ENCODE measurements at places on chromosomes 7 and 10. TPM values are rescaled to one million over a fixed set of nuclear protein-coding genes. Genes with fewer than 3 reads are reported as not detected.

GRCh38 chr7:140045697-140046096 lies 17.1 kb downstream of the PARP12 start:
- H3K36me3 ChIP-seq: no peaks in the 10 kb centered on the region
- peaks cover 7% of the 10 kb centered on the region for H3K4me1 ChIP-seq
- H3K27ac ChIP-seq: no peak overlapping the region
- DNase-seq: peak; percentile 19
- no peak overlapping the region for H3K4me3 ChIP-seq

Gene URGCP
- 46.5 TPM for total RNA-seq

Gene AKR1B15
- total RNA-seq: not detected

DNA sequence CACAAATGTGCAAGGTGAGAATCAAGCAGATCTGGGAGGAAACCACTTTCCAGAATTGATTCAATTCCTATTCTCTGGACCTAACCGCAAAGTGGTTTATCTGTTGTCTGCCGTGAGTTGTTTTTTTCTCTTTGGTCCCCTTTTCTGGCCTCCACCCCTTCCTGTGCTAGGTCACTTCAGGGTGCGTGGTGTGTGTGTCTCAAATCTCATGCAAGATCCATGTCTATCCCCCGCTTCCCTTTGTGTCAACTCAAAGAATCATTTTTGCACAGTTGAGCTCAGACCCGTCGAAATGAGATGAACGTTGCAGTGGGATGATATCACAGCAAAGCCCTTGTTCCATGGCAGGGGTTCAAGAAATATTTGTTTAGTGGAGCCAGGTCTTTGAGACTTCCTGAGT lies 184.5 kb downstream of the GATA3 start:
- no peak overlapping the region for H3K27ac ChIP-seq
- H3K27me3 ChIP-seq: no peaks in the 10 kb centered on the region
- no peaks in the 10 kb centered on the region for H3K36me3 ChIP-seq
- DNase-seq: no peak
- no peaks in the 10 kb centered on the region for H3K4me1 ChIP-seq

DNA sequence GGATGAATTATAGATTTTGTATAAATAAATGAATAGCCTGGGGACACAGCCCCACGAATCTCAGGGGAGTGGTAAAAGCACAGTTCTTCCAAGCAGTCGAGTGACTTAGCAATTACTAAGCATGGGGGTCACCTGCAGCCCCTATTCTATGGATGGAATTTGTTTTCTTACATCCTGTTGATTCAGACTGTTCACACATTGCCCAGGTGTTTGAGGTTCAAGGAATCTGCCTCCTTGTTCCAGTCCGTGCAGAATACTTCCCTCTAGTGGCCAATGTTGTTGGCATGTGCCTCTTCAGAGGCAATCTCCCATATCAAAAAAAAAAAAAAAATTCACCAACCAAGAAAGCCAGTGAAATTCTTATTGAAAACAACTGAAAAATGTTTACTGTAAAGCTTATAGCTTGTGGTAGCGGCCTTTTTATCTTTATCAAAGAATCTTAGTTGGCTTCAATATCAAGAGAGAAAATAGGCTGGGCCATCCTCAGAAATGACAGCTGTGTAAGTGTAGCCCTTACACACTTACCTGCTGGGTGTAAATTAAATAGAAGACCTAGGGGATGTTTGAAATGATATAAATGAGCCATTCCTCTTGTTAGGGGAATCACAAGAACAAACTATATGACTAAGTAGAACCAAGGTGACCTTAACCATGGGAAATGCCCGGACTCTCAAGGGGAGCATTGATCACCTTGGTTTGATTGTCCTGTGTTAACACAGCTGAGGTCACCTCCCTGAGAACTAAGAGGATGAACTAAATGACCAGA lies 7.8 kb downstream of the LIPM start:
- no peaks in the 10 kb centered on the region for H3K27me3 ChIP-seq
- no peak overlapping the region for H3K27ac ChIP-seq
- no peaks in the 10 kb centered on the region for H3K4me1 ChIP-seq
- no peak overlapping the region for H3K4me3 ChIP-seq
- H3K36me3 ChIP-seq: no peaks in the 10 kb centered on the region
- DNase-seq: peak; percentile 42
